ENCODE measurements at places on chromosomes 6 and 20.

- DNase-seq: no peak
Observed at GRCh38 chr20:23962272-23962671, 26.3 kb downstream of the GGTLC1 start.

- no peak for DNase-seq
Observed at GRCh38 chr6:169556758-169557548, 144.9 kb downstream of the WDR27 start.

GRCh38 chr20:38036366-38036765 lies 2.8 kb downstream of the RPRD1B start:
- DNase-seq: no peak

GRCh38 chr20:43372051-43372450 lies 85.6 kb upstream of the SRSF6 start:
- DNase-seq: no peak

GRCh38 chr20:998231-998830 lies 3.8 kb downstream of the RSPO4 start:
- no peak for DNase-seq

DNA sequence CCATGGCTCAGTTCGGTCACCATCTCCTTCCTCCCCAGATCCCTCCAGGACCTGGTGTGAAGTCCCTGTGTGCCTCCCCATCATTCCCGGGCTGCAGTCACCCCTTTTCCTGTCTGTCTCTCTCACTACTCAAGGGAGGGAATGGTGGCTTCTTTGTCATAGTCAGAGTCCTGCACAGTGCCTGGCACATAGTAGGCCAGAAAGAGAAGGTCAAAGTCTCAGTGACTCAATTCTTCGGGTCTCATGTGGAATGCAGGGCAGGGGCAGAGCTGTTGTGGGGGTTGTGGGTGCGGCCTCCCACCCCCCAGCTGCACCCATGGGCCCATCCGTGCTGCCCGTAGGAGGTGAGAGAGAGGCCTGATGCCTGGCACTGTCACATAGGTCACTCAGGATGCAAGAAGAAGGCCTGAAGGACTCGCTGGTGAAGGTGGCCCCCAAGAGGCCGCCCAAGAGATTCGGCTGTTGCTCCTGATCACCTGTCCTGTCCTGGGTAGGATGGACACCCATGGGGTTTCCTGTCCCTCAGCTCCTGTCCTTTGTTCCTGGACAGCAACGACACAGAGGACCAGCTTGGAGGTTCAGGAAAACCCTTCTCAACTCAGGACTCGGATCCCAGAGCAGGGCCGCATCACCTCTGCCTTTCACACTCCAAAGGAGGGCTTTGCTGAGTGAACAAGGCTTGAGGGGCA lies 34.1 kb downstream of the RAB44 start:
- DNase-seq: no peak

- no peak for DNase-seq
Observed at GRCh38 chr6:104402572-104402971, 457.1 kb downstream of the HACE1 start.

GRCh38 chr6:80607811-80608391 lies 501.4 kb downstream of the BCKDHB start:
- peak; percentile 89 for DNase-seq

DNA sequence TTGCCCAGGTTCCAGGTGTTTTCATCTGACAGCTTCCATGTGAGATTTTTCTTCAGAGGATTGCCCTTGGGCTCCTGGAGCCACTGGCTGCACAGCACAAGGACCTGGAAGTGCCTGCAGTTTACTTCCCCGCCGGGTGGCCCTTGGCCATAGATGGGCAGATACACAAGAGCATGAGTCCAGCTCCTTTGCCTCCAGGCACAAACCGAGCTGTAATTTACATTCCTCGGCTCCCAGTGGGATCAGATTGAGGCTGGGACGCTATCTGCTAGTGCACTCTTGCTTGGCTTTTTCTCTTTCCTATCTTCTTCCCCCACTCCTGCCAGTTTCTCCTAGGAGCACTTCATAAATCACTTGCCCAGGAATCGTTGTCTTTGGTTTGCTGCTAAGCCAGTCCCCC lies 85.4 kb upstream of the RALY start:
- DNase-seq: no peak

DNA sequence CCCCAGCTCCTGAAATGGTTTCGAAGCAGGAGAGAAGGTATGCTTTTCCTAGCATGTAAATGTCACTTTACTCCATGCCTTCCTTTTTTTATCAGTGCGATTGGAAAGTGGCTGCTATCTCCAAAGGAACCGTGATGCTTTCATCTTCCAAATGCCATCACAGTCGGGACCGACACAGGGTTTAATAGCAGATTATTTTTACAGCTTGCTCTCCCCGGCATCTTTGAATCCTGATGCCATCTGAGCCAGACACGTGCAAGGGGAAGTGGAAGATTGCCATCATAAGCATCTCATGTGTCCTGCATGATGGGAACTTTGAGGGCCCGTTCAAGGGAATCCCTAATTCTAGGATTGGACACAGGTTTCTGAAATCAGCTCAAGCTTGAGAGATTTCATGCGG lies 253.4 kb upstream of the KCNG1 start:
- no peak for DNase-seq

Measured in fibroblast of mammary gland (primary cell).